Cardiac septum (tissue), 1 donor: ENCODE measurements at places on chromosomes 2 and 18.
A peak's percentile ranks its signal among the peaks of the same experiment; 100 is the strongest.

DNA sequence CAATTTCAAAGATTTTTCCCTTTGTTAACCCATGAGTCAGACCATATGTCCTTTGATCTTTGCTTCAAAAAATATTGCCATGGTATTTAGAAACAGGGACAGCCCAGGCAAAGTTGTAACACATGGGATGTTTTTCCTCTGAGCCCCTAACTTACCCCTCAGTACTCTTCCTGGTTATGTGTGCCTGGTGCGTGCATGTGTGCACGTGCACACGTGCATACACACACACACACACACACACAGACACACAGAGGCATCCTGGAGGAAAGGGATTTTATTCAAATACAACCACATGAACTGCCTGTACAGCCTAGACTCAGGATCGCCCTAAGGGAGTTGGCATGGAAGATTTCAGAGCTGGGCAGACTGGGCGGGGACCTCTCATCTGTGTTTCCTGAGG, 5.1 kb downstream of the AFF3 start:
- DNase-seq = no peak

DNA sequence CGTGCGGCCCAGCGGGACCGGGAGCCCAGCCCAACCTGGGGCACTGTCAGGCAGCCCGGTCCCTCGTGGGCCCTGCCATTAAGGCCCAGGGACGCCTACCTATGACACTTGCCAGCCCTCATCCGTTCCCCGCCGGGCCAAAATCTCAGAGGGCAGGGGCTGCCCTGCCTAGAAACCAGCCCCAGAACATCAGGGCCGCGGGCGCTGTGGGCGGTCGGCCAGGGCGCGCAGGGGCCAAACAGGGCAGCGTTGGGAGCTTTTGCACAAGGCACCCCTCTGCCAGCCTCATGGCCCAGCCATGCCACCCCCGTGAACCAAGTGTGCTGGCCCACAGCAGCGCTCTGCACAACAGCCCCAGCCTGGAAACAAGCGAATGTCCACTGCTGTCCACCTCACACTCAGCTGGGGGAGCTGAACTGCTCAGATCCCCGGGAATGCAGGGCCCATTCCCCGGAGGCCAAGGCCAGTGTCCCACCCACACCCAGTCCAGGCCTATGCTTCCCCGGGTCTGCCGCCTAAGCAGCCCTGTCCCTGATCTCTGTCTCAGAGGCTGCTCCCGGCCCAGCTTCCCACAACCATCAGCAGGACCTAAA, 3.5 kb upstream of the NEURL3 start:
- peak; percentile 72 for DNase-seq

DNA sequence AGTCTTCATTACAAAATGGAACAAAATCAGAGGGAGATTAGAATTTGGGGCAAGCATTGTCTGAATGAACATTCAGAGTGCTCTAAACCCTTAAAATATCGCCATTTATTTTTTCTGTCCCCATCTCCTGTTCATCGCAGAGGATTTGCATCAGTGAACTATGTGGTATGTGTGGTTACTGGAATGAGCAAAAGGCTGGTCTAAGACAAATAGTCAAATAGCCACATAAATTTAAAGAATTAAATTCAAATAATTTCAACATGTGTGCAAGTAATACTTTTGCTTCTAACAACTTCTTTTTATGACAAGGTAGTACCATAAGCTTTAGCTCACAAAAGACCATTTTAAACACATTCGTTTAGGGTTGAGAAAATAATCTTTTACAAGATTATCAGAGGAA, 82.6 kb upstream of the ST8SIA3 start:
- DNase-seq = no peak

DNA sequence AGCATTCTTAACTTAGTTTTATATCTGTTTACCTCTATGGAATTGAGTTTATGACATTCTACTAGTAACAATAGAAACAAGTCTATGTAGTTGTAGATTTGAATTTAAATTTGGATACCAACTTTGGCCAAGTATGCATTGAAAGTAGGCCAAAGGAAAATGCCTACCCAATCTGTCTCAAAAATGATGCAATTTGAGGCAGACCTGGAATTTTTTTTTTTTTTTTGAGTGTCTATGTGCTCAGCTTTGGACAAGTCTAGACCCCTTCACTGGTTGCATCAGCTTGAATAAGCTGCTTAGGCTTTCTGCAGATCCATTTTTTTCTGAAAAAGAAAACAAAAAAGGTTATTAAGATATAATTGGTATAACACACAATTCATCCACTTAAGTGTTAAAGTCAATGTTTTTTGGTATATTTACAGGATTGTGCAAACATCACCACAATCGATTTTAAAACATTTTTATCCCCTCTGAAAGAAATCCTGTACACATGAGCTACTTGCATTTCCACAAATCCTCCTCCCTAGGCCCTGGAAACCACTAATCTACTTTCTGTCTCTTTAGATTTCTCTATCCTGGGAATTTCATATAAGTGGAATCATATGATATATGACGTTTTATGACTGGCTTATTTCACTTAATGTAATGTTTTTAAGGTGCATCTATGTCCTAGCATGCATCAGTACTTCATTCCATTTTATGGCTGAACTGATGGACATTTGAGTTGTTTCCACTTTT, 185.1 kb upstream of the CCDC68 start:
- DNase-seq = no peak

- DNase-seq = no peak
These were observed 52.8 kb downstream of the MOGAT1 start for GRCh38 chr2:222724208-222724607.

DNA sequence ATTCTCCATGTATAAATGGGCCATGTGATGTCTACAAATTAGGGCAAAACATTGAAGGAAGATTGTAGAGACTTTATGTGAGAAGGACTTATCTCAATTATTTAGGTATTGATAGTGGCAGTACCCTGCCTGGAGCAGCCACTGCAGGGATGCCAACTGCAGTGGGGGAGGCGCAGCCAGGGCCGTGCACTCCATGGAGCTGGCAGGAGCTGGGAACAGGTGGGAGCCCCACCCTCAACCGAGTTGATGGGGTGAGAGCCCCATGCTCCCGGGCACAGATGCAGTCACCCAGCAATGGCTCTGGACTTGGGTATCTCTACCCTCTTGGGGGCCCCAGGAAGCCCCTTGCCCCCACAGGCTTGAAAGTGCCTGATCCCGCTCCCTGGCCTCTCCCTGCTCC, 564.3 kb downstream of the SLC4A3 start:
- no peak for DNase-seq

DNA sequence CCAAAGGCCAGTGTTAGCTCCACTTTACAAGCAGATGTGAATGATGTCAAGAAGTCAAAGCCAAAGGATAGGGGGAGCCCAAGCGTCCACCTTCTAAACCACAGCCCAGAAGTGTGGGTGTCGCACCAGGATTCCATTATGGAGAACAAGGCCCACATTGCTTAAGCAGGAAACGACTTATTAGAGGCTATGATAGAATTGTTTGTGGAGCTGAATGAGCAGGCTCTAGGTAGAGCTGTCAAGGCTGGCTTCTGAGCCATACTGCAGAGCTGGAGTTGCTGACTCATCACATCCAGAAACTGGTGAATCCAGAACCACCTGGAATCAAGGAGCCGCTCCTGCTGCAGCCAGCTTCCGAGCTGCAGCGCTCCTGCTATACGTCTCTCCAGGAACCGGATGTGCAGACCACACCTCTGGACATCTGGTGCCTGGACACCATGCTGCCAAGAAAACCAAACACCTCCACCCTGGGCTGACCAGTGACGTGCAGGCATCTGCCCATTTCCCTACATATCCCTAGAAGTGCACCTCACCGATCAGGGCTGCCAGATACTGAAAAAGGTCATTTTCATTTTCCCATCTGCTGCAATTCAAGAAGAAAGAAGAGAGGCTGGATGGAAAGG, 6.2 kb upstream of the TWIST2 start:
- no peak for DNase-seq

DNA sequence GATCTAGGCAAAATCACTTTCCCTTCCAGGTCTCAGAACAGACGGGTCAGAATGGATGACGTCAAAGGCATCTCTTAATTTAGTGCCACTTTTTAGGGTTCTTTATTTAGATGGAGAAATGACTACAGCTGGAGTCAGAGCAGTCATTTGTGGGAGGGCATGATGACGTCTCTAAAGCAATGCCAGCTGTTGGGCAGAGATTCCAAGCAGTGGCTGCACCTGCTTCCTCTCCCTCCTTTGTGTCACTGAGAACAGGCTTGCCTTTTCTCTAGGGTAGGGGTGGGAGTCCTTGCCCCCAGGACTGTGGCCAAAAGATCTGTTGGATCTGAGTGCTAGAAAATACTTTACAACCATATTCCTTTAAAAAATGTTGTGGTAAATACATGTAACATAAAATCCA, 28.7 kb upstream of the SKOR2 start:
- DNase-seq = no peak

DNA sequence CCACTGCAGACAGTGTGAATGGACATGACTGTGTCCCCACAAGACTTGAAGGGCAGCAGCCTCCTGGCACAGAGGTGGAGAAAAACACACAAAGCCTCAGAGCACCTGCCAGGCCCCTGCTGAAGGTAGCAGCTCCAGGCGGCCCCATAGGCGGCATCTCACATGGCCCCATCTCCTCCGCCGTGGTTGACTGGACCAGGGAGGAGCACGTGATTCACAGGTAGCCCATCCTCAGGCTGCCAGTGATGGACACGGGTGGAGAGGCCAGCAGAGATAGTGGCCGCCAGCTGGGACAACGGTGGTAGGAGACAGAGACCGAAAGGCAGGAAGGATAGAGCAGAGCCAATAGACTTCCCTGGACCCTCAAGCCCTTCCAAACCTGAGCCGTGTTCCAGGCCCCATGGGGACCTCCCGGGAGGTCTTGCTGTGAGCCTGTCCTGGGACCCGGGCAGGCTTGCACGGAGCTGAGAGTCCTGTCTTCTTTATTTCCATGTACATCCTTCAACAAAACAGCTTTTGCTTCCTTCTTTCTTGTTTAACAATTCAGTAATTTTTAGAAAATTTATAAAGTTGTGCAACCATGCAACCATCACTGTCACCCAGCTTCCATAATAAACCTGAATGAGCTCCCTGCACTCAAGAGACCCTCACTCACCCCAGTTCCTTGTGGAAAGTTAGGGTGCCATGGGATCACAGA, 26.9 kb downstream of the GPR55 start:
- peak; percentile 72 for DNase-seq

- no peak for DNase-seq
These were observed 158.2 kb upstream of the CCDC150 start for GRCh38 chr2:196481324-196481697.

GRCh38 chr2:120396861-120397811, 51.2 kb downstream of the INHBB start:
- peak; percentile 69 for DNase-seq

GRCh38 chr2:17318013-17318412, 200.2 kb downstream of the RAD51AP2 start:
- DNase-seq = no peak

- no peak for DNase-seq
These were observed 249.3 kb upstream of the GULP1 start for GRCh38 chr2:188042412-188042811.

DNA sequence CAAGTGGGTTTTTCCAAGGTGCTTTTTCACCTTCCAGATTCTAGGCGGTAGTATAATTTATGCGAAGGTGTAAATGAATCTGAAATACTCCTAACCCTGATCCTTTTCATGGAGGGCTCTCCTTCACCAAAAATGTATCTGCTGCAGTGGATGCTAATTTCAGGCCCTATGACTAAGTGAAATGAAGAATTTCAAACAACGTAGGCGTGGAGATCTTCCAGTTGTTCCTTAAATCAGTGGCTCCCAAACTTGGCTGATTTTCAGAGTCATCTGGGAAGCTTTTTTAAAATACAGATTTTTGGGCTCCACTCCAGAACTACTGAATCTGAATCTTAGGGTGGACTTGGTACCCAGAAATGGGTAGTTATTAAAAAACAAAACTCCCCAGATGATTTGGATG, 5.5 kb downstream of the GCKR start:
- DNase-seq = no peak

GRCh38 chr2:167861574-167862193, 385.7 kb downstream of the STK39 start:
- DNase-seq = no peak

- DNase-seq = no peak
These were observed 156.6 kb downstream of the DYSF start for GRCh38 chr2:71609958-71610357.

DNA sequence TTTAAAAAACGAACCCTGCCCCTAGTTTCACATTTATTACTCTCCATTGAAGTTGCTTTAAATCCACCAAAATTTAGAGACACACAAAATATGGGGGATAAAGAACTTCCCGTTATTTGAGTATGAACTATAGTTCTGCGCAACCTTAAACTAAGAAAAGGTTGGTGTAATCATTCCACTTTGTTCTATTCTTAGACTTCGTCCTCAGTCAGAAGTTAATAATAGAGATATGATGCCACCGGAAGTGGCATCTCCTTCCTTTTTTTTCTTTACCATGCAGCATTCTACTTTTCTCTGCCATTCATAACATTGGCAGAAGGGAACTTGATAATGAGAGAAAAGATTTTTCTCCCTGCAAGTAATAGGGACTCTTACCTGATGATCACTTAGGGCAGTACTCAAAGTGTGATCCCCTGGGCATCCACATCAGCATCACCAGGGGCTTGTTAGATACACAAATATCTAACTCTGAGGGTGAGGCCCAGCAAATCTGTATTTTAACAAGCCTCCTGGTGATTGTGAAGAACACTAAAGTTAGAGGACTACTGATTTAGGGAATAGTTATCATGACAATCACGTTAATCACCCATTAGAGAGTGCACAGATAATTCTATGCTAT, 147.7 kb upstream of the DTNA start:
- no peak for DNase-seq

- DNase-seq = no peak
These were observed 106.4 kb downstream of the POLE4 start for GRCh38 chr2:75064691-75065396.

GRCh38 chr2:109654326-109655050, 40.3 kb downstream of the SOWAHC start:
- no peak for DNase-seq

GRCh38 chr2:98564541-98565132, 43.7 kb downstream of the COA5 start:
- DNase-seq = peak; percentile 69

GRCh38 chr18:69718912-69719547, 228.6 kb downstream of the CD226 start:
- no peak for DNase-seq

GRCh38 chr18:41323044-41323443, 632.0 kb upstream of the PIK3C3 start:
- no peak for DNase-seq

GRCh38 chr2:68157002-68157401, 686 bp upstream of the PNO1 start:
- DNase-seq = peak; percentile 75

- no peak for DNase-seq
These were observed 692.2 kb upstream of the KLHL29 start for GRCh38 chr2:22692746-22693145.

GRCh38 chr2:178863856-178864620, 56.8 kb upstream of the TTN start:
- DNase-seq = peak; percentile 89

- DNase-seq = no peak
These were observed 35.7 kb downstream of the KDM3A start for GRCh38 chr2:86476918-86477317.

DNA sequence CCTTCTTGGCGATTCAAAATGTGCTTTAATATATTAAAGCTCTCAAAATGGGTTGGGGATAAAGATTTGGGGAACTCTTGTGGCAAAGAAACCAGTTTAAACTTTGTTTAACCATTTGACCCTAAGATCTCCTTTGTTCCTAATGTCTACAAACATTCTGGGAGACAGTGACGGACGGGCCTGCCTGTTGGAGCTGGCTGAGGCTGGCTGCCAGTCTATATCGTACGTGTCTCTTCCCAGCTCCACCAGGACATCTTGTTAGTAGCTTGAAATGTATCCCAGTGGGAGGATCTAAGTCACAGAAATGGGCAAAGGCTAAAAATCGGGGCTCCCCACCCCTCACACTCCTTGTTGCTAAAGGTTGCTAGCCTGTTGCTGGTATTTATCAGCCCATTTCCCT, 30.7 kb downstream of the ZNF532 start:
- no peak for DNase-seq
